NCI-H460 (cell line): ENCODE measurements at places on chromosomes 3 and 15.

- DNase-seq, result no peak
These were observed 46.2 kb upstream of the FOXP1 start for GRCh38 chr3:71629711-71630110.

- no peak for DNase-seq
These were observed 11.3 kb upstream of the STRA6 start for GRCh38 chr15:74213858-74214284.

- DNase-seq, result no peak
These were observed 33.0 kb downstream of the BLM start for GRCh38 chr15:90750186-90750585.

- DNase-seq, result no peak
These were observed 44.9 kb upstream of the PARP14 start for GRCh38 chr3:122635789-122636188.

- no peak for DNase-seq
These were observed 18.5 kb upstream of the PDHB start for GRCh38 chr3:58452176-58452575.

GRCh38 chr15:99506399-99506798 lies 59.4 kb upstream of the MEF2A start:
- no peak for DNase-seq

DNA sequence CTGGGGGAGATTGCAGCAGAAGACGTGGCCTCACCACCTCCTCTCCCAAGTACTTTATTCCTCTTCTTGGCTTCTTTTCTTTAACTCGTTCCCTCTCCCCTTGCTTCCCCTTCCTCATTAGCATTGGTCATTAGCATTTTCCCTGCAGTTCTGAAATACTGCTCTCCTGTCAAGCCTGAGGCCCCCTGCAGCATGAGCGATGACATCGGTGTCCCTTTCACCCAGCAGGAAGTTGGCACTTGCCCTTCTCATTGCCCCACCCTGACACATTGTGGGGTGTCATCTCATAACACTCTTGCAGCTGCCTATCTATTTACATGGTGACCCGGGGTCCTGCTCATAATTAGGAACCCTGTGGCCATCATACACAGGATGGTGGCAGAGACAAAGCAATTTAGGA lies 167.1 kb downstream of the ARRDC4 start:
- DNase-seq, result no peak

DNA sequence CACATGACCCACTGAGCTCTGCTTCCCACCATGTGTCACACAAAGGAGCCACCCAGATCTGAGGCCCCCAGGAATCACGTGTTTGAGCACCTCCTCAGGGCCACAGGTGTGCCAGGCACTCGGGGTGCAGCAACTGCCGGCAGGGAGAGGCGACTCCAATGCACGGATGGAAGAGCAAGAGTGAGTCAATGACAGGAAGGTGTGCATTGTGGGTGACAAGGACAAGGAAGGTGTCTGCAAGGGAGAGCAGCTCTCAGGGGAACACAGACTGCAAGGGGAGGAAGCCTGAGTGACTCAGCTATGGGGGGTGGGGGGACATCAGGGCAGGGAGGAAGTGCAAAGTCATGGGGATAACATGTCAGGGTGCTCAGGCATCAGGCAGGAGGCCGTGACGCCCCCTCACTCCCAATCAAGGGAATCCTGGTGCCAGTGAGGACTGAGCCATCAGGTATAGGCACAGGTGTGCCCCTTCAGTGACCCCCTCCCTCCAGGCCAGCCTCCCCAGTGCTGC lies 67.4 kb downstream of the NUP210 start:
- DNase-seq, result no peak

- DNase-seq, result no peak
These were observed 17.9 kb downstream of the ILDR1 start for GRCh38 chr3:122004107-122004506.

DNA sequence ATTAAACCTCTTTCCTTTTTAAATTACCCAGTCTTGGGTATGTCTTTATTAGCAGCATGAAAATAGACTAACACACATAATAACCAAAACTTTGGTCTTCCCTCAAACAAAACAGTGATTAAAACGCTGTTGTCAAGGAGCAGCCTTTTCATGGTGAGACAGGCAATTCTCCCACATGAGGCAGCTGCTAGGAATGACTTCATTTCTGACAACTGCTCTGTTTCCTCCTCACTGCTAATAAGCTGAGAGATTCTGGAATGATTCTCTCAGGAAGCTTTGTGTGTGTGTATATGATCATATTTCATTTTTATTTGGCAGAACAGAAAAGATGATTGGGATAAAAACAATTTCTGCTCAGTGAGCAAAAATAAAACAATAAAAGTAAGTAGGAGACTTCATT lies 580.6 kb upstream of the ADAMTS9 start:
- no peak for DNase-seq

DNA sequence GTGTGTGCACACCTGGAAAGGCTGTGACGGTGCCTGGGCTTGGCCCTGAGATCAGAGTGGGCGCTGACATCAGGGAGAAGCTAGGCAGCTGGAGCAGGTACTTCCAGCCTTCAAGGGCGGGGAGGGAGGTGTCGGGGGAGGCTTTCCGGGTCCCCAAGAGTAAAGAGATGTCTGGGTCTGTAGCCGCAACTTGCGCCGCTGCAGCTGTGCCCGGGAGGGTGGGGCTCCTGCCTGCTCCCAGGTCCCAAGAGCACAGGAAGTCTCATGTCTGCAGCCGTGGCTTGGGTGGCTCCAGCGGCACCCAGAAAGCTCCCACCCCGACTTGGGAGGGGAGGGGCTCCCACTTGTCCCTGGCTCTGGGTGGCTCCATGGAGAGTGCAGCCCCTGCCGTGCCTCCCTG lies 103.2 kb upstream of the BNIP2 start:
- DNase-seq, result no peak

GRCh38 chr3:47586746-47587145 lies 8.1 kb upstream of the CSPG5 start:
- DNase-seq, result no peak

GRCh38 chr15:66749841-66750575 lies 48.0 kb downstream of the SMAD6 start:
- DNase-seq, result no peak

DNA sequence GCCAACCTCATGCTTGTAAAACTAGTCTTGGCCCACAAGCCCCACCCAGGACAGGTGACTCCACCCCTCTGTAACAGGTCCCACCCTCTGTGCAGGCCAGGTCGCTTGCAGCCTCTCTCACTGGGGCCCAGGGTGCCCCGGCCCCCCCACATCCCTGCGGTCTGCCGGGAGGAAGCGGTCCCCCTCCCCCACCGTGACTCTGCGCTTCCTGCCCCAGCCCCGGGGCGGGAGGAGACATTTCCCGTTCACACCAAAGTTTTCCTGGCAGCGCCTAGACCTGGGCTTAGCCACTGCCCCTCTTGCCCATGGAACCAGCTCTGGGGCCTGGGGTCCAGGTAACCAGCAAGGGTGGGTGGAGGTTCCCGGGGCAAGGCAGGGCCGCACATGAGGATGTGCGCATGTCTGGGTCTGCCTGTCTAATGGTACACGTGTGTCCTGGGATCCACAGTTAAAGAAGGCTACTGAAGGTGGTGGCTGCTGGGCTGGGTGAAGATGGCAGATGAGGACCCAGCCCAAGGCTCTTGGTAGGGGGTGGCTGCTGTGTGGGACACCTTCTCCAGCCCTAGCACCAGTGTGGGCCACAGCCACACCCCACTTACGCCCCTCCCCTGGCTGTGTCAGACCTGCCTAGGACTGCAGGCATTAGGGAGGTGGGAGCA lies 8.4 kb downstream of the NBEAL2 start:
- peak; percentile 26 for DNase-seq

GRCh38 chr3:137191133-137191923 lies 233.5 kb downstream of the IL20RB start:
- DNase-seq, result no peak

- DNase-seq, result no peak
These were observed 228.1 kb downstream of the SNRPN start for GRCh38 chr15:25182736-25183445.

DNA sequence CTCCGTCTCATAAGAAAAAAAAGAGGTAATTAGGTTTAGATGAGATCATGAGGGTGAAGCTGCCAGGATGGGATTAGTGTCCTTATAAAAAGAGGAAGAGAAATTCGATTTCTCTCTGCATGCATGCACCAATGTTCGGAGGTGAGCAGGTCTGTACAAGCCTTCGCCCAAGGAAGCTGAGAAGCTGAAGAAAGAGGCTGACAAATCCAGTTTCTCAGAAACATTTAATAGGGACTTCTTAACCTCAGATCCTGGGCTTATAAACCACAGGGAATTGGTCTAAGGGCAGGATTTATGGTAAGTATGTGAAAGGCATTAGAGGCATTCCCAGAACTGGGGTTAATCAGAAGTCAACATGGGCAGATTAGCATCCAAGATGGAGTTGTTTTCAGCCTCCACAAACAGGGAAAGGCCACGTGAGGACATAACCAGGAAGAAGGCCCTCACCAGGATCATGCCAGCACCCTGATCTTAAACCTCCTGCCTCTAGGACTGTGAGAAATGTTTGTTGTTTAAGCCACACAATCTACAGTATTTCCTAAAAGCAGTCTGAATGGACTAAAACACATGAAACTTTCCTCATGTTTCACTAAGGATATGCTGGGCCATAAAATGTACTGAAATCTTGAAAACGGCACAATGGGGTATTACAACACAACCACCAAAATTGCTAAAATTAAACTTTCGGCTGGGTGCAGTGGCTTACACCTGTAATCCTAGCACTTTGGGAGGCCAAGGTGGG lies 11.3 kb downstream of the SHISA5 start:
- no peak for DNase-seq

DNA sequence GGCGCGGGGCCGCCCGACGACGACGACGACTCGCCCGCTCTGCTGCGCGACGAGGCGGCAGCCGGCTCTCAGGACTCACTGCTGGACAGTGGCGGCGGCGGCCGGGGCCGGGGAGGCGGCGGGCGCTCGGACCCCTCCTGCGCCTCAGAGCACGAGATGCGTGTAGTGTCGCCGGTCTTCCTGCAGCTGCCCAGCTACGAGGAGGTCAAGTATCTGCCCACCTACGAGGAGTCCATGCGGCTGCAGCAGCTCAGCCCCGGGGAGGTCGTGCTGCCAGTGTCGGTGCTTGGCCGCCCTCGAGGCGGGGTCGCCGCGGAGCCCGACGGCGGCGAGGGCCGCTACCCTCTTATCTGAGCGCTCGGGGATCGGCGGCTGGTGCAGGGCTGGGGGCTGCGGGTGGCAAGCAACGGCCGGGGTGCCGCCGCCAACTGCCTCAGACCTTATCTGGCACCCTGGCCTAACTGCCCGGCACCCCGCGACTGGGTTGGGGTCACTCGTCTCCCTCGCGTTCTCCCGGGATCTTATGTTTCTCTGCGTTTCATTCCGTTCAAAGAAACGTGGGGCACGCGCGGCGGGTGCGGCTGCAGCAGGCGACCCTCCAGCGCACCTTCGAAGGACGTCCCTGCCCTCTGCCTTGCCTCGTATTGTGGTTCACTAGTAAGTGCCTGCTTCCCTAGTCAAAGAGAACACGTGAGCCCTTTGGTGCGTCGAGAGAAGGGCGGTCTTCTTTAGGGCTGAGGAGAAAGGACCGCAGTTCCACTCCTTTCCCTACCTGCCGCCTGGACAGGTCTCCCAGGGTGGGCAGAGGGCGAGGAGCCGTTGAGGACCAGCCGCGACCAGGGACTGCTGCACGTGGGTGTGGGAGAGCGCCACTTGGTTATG lies 1.0 kb downstream of the C3orf80 start:
- no peak for DNase-seq

GRCh38 chr3:21644268-21644667 lies 106.7 kb downstream of the ZNF385D start:
- DNase-seq, result no peak

- DNase-seq, result no peak
These were observed 480.9 kb downstream of the ROBO1 start for GRCh38 chr3:79286882-79287281.

DNA sequence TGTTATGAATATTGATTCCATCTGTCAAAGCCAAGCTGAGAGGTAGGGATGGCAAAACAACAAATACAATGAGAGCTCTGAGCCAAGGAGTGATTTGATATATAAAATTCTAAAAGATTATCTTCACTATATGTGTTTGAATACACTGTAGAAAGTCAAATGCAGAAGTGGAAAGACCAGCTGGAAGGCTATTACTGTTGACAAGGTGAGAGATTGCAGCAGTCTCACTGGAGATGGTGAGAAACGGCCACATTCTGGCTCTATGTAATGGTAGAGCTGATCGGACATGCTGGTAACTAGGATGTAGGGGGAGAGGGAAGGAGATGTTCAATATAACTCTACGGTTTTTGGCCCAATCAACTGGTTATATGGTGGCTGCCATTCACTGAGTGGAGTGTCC lies 434.2 kb upstream of the SUCLG2 start:
- DNase-seq, result no peak

DNA sequence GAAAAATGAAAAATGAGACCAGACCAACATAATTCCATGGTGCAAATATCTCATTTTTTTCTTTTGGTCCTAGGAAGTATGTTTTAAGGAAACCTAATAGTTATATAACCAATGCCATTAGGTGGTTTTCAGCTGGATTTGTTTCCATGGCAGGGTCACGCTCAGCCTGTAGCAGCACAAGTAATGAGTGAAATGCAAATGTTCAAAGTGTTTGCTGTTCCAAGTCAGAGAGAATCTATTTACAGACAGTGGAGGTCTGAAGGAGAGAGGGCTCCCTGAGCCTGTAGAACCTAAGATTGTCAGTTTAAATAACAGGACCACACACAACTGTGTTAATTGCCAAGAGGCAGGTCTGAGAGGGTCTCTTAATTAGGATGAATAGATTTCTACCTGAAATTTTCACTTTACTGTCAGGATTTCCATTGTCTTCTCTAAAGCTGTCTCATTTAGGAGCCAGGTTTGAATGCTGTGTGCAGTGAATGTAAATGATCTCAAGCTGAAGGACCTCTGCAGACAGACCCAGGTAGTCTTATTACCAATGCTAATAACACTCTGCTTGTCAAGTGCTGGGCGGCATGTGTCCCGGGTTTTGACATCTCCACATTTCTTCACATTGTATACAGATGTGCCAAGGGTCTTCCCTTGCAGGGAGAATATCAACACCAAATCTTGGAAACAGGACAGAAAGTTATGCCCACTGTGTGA lies 317.3 kb upstream of the NECTIN3 start:
- no peak for DNase-seq

GRCh38 chr15:60720493-60721256 lies 241.7 kb upstream of the ICE2 start:
- DNase-seq, result no peak

- no peak for DNase-seq
These were observed 820.4 kb upstream of the ALCAM start for GRCh38 chr3:104546301-104546700.

GRCh38 chr3:29412110-29412509 lies 131.2 kb downstream of the RBMS3 start:
- DNase-seq, result no peak

- no peak for DNase-seq
These were observed 38.8 kb downstream of the TRAT1 start for GRCh38 chr3:108861401-108861800.

GRCh38 chr3:111712294-111713167 lies 117.4 kb upstream of the ZBED2 start:
- DNase-seq, result no peak

- no peak for DNase-seq
These were observed 39.8 kb downstream of the ACSBG1 start for GRCh38 chr15:78194568-78194925.

DNA sequence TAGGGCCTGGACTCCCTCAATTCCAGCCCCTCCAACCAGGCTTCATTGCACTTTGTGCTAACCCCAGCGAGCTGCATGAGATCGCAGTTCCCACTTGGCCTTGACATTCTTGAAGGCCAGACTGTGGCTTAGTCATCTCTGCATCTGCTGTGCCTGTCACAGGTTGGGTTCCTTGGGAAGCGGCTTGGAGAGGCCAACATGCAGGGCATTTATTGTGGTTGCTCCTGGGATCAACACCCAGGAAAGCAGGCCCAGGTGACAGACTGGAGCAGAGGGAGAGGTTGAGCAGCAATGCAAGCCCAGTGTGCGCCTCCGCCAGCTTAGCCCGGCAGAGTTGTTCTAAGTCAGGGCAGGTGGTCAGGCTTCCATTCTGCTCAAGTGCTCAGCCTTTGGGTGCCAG lies 10.5 kb downstream of the ABCF3 start:
- DNase-seq, result no peak
